ENCODE measurements at places on chromosomes 6 and 20. TPM values are rescaled to one million over a fixed set of nuclear protein-coding genes. Genes with fewer than 3 reads are reported as not detected.

- DNase-seq: peak; percentile 24
These were observed 7.2 kb downstream of the SAMD3 start for GRCh38 chr6:130215526-130215925.

GRCh38 chr6:56231827-56232226, 15.6 kb downstream of the COL21A1 start:
- no peak for DNase-seq

GRCh38 chr6:38215651-38216311, 396.3 kb downstream of the ZFAND3 start:
- DNase-seq: no peak

DNA sequence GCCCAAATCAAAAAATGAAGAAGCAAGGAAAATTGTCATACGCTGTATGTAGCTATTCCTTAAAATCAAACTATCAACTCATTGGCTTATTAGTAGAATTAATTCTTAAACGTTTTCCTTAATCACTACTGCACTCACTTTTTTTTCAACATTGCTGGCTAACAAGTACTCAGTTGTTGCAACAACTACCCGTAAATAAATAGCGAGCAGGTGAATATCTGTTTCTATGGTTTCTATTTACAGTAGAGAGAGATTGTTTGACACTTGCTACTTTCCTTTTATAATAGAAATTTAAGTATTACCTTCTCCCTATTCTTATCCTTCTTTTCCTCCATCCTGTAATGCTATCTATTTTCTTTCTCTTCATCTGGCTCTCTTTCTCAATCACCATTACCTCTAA, 25.1 kb downstream of the FRK start:
- no peak for DNase-seq

DNA sequence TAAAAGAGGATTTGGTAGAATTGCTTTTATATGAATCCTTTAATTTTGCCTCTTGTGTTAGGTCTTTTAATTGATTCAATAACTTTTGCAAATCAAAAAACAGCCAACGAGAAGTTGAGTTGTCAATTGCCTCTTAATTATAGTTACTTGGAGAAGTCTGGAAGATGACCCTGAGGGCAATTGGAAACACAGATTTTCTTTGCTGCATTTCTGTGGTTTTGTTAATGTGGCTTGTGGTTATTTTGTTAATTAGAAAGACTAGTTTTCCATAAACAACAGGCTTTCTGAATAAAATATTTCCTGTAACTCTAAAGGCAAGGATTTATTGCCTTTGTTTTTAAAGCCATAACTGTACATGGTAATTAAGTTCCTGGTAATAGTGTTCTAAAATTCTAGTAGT, 513.0 kb downstream of the EPHA7 start:
- no peak for DNase-seq

GRCh38 chr6:32432050-32432450, 7.6 kb upstream of the HLA-DRA start:
- DNase-seq: no peak

DNA sequence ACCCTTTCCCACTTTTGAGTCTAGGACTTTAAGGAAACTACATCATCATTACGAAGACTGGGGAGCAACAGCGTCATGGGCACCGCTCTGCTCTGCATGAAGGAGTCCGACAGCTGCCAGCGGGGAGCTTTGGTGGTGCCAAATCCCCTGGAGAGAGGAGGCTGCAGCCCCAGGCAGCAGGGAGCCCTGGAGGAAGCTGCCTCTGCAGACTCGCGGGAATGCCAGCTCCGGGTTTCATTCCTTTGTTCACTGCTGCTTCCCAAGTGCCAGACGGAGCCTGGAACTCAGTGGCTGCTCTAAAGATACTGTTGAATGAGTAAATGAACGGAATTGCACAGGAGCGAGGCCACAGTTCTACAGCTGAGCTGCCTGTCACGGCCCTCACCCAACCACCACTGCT, 196.5 kb upstream of the THBS2 start:
- DNase-seq: peak; percentile 33

GRCh38 chr20:6164421-6165341, 41.9 kb upstream of the FERMT1 start:
- DNase-seq: no peak

GRCh38 chr20:51529758-51530157, 12.8 kb downstream of the NFATC2 start:
- no peak for DNase-seq

GRCh38 chr6:17064975-17065374, 36.9 kb upstream of the STMND1 start:
- no peak for DNase-seq

DNA sequence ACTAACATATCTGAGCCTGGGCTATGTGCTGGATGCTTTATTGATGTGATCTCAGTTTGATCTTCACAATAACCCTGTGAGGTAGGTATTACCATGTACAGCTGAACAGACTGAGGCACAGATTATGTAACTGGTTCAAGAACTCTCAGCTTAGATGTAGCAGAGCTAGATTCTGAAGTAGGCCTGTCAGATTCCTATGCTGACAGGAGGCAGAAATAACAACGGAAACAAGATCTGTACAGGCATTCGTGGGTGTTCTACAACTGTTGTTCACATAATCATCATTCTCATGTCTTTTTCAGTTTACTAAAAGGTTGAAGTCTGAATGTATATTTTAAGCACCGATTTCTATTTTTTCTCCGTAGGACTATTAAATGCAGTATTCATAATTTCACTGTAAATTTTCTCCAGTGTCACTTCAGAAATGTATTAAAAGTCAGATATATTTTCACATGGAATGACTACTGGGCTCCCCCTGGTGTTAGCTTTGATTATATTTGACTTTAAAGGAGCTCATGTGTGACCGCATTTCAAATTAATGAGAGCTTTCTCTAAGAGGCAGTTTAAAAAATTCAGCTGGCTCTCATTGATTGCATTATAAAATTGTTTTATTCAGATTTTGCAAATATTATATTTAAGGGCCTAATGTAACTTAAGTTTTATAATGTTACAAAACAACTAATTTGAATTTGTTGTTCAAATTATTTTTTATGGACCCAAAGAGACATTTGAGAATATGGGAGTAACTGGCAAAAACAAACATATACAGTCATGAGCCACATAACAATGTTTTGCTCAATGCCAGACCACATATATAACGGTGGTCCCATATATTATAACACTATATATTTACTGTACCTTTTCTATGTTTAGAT, 36.4 kb upstream of the SLC17A4 start:
- DNase-seq: no peak

DNA sequence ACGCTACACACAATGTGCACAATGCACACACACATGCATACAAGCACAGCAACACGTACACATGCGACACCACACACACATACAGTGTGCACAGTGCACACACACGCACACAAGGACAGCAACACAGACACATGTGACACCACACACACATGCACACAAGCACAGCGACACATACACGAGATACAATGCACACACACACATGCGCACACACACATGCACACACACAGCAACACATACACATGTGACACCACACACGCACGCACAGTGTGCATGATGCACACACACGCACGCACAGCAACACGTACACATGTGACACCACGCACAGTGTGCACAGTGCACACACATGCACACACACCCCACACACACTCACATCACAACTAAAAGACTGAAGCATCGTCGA, 327.3 kb downstream of the THBS2 start:
- DNase-seq: no peak

GRCh38 chr20:11001764-11002540, 328.2 kb upstream of the JAG1 start:
- no peak for DNase-seq

The DLL1 gene
- 7.3 TPM for total RNA-seq

The LY6G6C gene
- not detected for total RNA-seq

The LRFN2 gene
- total RNA-seq: 0.28 TPM

The PAX1 gene
- not detected for total RNA-seq
